ENCODE measurements at places on chromosomes 4 and X. TPM values are rescaled to one million over a fixed set of nuclear protein-coding genes. Genes with fewer than 3 reads are reported as not detected.

CLDN2 gene
- total RNA-seq, result 8.0 TPM

GRID2 gene
- total RNA-seq, result not detected

LANCL3 gene
- not detected for total RNA-seq

HELT gene
- not detected for total RNA-seq

EMCN gene
- not detected for total RNA-seq

FOXR2 gene
- not detected for total RNA-seq

ZMYM3 gene
- total RNA-seq, result 13.1 TPM

CYTL1 gene
- not detected for total RNA-seq

GUCY1A1 gene
- total RNA-seq, result not detected

P2RY4 gene
- total RNA-seq, result not detected

CLDN34 gene
- not detected for total RNA-seq

FRG2 gene
- not detected for total RNA-seq

SOWAHD gene
- total RNA-seq, result 0.14 TPM

UNC5C gene
- total RNA-seq, result not detected

EXOC1 gene
- 13.3 TPM for total RNA-seq

CYP2U1 gene
- total RNA-seq, result 1.4 TPM

GLUD2 gene
- 2.6 TPM for total RNA-seq

CNGA1 gene
- total RNA-seq, result 0.17 TPM

MAGEB2 gene
- not detected for total RNA-seq

SEPTIN11 gene
- 26.3 TPM for total RNA-seq

CLDN24 gene
- total RNA-seq, result not detected

UPF3B gene
- total RNA-seq, result 21.3 TPM

ARMCX4 gene
- total RNA-seq, result 0.43 TPM

Measured in A549 treated with CpdA at 1 μM for 4 hours (cell line).